Renal cortex interstitium (tissue), 15 donors: ENCODE measurements at places on chromosomes 3 and 15. TPM values are rescaled to one million over a fixed set of nuclear protein-coding genes. Genes with fewer than 3 reads are reported as not detected.

- no peak for DNase-seq
These were observed 1.1 kb downstream of the RAB6B start for GRCh38 chr3:133894353-133895207.

DNA sequence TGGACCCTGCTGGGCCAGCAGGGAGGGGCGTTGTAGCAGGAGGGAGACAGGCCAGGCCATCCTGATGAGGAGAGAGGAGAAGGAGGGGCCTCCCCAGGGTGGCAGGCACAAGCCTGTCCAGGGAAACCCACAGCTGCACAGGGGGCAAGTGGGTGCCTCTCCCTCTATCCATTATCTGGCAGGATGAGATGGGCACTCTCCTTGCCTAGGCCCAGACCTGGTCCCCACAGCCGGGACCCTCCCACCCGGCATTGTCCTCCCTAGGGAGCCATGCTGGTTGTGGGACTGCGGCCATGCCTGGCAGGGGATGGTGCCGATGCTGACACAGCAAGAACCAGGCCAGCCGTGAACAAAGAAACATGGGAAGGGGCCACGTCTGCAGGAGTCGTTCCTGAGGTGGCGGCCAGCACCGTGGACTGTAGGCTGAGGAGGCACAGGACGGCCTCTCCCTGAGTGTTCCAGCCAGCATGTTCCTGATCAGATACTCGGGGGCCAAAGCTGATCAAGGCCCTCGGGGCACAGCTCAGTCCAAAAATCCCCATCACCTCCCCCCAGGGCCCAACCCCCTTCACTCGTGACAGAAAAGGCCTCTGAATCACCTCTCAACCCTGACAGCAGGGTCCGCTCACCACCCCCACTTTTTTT is 19.2 kb upstream of the CYP11A1 start:
- DNase-seq = no peak

- no peak for DNase-seq
These were observed 132.8 kb upstream of the ZPLD1 start for GRCh38 chr3:102302020-102302419.

Gene UBP1
- polyA plus RNA-seq = 99.6 TPM

DNA sequence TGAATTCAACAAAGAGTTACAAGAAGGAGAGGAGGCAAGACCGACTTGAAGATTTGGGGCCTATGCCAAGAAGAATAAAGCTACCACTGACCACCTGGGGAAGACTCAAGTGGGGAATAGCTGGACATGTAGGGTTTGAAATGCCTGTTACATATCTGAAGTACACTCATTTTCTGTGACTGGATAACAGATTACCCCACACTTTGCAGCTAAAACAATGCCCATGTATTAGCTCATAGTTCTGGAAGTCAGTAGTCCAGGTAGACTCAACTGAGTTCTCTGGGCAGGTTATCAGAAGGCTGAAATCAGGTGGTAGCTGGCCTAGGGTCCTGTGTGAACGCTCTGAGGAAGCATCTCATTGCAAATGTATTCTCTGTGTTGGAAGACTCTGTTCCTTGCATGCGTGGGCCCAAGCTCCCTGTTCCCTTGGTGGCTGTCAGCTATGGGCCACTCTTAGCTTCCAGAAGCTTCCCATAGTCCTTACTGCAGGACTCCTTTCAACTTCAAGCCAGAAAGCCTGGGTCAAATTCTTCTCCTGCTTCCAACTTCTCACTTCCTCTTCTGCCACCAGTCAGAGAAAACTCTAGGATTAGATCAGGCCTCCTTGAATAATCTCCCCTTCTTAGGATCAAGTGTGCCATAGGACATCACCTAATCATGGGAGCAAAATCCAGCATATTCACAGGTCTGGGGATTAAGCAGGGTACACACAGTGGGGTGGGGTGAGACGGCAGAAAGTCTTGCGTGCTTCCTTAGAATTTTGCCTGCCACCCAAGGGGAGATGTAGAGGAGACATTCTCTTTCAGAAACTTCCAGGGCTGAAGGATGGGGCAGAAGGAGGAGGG is 187.8 kb downstream of the SHQ1 start:
- no peak for DNase-seq

DNA sequence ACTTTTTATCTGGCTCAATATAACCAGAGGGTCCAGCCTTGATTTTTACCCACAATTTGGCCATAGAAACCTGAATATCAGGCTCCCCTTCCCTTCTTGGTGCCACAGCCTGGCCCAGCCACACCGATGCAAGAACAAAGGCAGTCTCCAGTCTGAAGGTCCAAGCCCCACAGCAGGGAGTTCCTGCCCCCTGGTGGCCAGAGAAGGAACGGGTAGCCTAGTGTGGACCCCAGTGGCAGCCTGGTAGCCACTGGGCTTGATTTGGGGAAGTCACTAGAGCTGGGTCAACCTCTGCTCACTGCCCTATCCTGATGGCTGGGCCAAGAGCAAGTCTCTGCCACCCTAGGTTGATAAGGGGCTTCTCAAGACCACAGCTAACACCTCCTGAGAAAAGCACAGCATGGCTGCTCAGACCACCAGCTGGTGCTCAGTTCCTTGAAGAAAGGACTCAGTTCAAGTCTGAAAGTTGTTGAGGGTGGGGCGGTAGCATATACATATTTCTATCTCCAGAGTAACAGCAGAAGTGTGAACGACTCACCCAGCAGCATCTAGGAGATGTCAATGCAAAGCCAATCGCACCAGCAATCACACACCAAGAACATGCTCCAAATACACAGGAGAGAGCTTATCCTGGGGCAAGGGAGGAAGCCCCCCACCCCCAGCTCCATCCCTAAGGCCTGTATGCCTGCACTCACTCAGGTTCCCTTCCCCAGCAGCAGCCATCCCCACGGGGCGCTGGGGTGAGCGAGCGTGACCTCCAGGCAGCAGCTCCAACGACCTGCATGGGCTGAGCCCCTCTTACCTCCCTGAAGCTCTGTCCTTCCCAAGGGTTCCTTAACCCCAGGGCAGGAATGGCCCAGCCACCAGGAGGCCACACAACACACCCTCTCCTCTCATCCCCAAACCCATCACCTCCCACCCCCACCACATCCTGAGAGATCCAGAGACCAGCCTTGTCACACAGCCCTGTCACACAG is 7.6 kb downstream of the PFKFB4 start:
- DNase-seq = peak; percentile 70

- DNase-seq = no peak
These were observed 86.0 kb downstream of the HCN4 start for GRCh38 chr15:73282567-73283365.

DNA sequence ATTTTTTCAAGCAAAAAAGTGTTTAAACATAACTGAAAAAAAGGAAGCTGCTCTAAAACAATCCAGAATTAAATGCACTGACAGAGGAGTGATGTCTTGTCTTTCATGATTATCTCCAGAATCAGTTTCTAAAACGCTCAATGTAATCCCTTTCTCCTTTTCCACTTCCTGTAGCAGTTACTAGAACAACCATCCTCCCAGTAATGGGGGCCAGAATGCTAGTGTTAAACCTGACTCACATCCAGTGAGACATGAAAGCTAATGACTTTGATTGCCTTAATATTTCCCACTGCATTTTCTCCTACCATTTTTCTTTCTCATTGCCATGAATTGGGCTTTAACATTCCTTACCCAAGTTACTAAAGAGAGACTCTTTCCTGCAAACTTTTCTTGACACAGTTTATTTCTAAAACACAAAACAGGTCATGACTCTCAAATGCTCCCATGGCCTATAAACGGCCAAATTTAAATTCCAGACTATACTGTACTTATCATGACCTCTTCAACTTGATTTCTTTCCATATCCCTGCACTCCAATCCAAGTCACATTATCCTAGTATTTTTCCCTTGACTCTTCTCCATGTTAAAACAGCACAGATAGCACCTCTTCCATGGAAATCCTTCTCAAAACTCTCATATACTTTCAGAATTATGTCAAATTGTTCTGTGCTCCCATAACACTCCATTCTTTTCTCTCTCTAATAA is 341.4 kb downstream of the NAALADL2 start:
- no peak for DNase-seq

DNA sequence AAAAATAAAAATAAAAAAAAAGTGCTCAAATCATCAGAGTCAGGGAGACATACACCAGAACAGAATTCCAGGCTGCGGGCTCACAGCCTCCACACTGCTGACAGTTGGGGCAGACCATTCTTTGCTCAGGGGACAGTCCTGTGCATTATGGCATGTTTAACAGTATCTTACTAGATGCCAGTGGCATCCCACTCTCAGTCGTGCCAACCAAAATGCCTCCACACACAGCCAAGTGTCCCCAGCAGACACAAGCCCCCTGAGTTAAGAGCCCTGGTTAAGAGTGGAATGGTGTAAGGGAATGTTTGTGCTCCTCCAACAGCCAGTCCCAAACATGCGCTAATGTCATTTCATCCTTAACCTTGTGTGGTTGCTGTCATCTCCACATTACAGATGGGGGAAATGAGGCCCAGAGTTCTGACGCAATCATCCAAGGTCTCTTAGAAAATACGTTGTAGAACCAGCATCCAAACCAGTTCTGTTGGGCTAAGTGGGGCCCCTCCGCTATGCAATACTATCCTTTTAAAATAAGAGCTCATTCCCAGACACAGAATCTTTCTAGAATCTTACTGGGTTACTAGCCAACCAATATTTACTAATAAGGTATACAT is 26.0 kb downstream of the CFAP92 start:
- no peak for DNase-seq

Gene CRTAP
- 169 TPM for polyA plus RNA-seq

Gene DNAH12
- polyA plus RNA-seq = 1.7 TPM

Gene BMF
- 41.3 TPM for polyA plus RNA-seq

Gene PLAAT1
- polyA plus RNA-seq = 3.7 TPM

- DNase-seq = no peak
These were observed 272.4 kb downstream of the TIGIT start for GRCh38 chr3:114566162-114566755.

- DNase-seq = no peak
These were observed 136.9 kb downstream of the NUP210 start for GRCh38 chr3:13282986-13283876.

DNA sequence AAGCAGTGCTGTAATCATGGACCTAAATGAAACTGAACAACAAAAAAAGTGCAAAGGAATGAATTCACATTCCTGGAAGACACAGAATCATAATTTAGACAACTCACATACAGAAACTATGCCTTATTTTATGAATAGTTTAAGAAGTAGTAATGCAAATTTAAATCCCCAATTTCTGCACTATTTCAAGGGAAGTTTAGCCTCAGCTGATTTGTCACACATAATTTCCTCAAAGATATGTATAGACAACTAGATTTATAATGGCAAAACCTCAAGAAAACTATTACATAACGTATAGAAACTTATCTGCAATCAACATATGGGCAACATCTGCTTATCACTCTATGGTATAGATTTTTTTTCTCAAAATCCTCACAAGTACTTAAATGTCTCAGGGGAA is 7.8 kb upstream of the PTX3 start:
- DNase-seq = no peak

DNA sequence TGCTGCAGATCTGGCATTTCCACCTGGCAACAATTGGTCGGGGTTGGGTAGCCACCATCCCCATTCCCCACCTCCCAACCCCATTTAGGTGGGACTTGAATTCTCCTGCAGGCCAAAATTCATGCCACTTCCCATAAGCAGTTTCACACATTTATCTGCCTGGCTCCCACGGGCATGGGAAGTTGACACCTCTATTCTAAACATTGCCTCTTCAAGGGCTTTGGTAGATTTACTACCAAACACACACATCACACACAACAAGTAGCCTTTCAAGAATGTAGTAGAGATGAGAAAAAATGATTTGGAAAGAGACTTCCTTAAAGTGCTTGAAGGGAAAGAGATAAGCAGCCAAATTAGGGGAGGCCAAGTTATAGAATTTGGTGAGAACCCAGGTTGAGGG is 30.9 kb downstream of the ZBTB38 start:
- DNase-seq = no peak

DNA sequence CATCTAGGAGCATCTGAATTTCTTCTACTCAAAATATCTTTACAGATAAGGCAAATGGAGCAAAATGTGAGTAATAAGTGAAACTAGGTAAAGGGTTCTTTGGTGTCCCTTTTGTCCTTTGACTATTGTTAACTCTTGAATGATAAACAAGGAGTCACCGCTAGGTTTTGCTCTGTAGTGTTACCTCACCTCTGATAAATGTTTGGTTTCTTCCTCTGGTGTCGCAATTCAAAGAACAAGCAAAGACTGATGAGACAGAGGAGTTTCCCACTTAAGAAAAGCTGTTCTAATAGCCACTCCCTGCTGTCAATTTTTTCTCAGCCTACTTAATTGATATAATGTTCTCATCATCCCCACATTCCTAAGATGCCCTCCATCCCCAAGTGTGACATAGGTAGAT is 925.9 kb downstream of the IGSF11 start:
- no peak for DNase-seq
